ENCODE measurements at places on chromosomes 3 and 15.

DNA sequence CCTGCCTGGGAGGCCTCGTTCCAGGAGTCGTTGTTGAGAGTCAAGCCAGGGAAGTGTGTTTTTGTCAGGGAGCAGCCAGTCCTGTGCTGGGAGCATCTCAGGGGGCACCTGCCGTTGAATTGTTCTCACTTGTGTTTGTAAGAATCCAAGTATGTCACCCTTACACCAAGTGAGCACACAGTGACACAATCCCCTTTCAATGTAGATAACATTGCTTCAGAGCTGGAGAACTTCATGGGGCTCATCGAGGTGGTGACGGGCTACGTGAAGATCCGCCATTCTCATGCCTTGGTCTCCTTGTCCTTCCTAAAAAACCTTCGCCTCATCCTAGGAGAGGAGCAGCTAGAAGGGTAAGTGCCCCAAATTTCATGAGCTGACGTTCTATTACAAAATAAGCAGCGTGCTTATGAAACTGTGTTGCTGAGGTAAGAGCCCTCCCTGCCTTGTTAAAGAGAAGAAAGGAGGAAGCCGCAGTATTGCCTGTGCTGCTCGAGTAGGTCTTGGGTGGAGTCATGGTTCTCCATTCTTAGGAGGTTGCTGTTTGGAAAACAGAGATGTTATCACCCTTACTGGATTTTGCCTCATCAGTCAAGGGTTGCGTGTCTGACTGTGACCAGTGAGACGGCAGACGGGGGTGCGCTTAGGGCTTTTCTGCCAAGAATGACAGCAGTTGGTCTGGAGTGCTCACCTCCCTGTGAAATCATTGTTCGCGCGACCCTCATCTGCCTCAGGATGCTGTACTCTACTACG, 108.1 kb downstream of the PGPEP1L start:
- no peak for DNase-seq

GRCh38 chr3:159418571-159419526, 569.8 kb upstream of the IL12A start:
- DNase-seq, result peak; percentile 26

GRCh38 chr3:33858131-33858530, 59.7 kb downstream of the PDCD6IP start:
- no peak for DNase-seq

- DNase-seq, result no peak
These were observed 239.2 kb downstream of the GABRG3 start for GRCh38 chr15:27210176-27210575.

- DNase-seq, result no peak
These were observed 30.6 kb downstream of the SH3BP5 start for GRCh38 chr3:15301761-15302160.

DNA sequence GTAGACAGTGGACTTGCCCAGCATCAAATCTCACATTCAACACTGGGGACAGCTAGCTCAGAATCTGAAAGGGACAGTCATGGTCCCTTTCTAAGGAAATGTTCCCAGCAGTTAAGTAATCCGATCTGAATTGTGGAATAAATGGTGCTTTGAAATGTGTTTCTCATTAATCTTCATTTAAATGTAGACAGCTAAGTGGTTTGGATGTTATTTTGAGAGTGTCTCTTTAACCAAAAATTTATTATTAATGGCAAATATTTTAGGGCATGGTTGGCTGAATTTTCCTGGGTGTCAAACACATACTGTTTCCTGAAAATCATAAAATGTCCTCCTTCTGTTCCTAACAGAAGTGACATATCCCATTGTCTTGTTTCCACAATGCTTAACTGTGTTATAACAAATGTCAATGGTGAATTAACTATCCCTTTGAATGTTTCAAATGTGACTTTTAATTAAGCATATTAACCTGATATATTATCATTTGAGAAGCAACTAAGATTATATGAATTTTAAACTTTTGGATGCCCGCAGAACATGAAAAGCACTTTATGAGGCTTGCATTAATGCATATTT, 210.8 kb downstream of the CHST2 start:
- no peak for DNase-seq

DNA sequence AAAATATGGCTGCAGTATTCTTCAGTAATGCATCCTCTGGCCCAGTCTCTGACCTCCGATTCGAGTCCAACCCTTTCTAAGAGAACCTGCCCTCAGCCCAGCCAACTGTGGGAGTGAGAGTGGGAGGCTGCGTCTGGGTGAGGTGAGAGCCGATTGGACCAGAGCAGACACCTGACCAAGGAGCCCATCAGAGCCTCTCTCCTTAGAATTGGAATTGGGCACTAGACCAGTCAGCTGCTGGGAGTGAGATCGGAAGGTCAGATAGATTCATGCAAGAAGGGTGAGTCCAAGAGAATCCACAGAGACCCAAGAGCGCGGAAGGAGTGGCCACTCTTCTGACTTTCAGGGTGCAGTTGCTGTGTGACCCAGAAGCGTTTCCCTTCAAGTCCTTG, 10.2 kb downstream of the RASL12 start:
- DNase-seq, result no peak

DNA sequence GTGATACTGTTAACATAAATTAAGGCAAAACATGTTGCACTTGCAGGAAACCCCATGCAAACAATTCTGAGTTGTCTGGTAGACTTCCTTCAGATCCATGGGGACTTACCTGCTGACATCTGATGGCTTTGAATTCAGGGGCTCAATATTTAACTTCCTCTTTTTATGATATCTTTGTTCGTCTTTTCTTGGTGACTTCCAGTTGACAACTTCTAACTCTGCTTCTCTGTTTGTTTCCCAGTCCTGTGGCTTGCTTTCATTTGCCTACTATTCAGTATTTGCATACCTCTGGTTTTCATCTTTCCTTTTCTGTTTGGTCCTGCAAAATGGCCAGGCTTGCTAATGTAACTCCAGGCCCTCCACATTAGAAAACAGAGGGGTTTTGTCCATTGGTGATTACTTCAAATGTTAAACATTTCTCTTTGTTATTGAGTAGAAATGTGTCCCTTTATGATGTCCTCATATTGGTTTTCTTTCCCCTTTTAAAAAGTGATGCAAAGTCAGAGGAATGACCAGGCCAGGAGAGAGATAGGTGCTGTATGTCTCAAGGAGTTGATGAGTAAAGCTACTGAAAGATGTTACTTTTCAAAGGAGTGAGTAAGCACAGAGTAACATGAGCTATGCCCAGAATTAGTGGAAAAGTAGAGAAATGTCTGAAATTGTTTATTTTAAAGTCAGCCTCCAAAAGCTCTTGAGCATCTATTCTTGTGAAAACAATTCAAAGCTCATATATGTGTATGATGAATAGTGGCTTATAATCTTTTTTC, 335.9 kb downstream of the LPP start:
- peak; percentile 89 for DNase-seq

DNA sequence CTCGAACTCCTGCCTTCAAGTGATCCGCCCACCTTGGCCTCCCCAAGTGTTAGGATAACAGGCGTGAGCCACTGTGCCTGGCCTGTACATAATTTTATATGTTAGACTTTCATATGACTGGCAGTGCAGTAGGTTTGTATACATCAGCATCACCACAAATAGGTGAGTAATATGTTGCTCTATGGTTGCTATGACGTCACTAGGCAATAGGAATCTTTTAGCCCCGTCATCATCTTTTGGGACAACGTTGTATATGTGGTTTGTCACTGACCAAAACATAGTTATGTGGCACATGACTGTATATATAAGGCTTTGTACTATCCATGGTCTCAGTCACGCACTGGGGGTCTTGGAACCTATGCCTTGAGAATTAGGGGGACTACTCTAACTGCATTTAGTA, 17.0 kb upstream of the DNAJC19 start:
- no peak for DNase-seq

GRCh38 chr3:81861593-81861992, 100.1 kb upstream of the GBE1 start:
- no peak for DNase-seq

- DNase-seq, result no peak
These were observed 16.1 kb upstream of the AHSG start for GRCh38 chr3:186596568-186597287.

All from fibroblast of skin of back (primary cell).